ENCODE measurements at places on chromosomes 5 and 9. TPM values are rescaled to one million over a fixed set of nuclear protein-coding genes. Genes with fewer than 3 reads are reported as not detected.

Gene HARS2
- total RNA-seq = 25.3 TPM

Gene FUBP3
- 37.9 TPM for total RNA-seq

Gene PGM5
- 6.2 TPM for total RNA-seq

Gene IFNA21
- total RNA-seq = not detected

DNA sequence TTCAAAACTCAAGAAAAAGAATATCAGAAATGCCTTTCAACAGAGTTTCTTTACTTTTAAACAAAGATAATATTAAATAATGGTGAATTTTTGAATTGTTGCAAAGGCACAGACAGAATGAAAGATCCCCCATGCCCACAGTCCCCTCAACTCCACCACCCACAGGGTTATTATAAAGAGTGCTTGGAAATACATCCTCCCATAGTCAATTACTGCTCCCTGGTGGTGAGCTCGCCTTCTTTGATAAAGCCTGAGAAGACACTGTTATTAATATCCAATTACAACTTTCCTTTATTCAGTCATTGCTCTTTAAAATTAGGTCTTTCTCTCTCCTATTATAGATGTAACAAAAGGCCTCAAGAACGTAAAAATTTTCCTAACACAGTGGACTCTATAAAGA, 490.2 kb upstream of the RORB start:
- no peak for DNase-seq

GRCh38 chr5:75509546-75509945, 1.9 kb downstream of the CERT1 start:
- no peak for DNase-seq

DNA sequence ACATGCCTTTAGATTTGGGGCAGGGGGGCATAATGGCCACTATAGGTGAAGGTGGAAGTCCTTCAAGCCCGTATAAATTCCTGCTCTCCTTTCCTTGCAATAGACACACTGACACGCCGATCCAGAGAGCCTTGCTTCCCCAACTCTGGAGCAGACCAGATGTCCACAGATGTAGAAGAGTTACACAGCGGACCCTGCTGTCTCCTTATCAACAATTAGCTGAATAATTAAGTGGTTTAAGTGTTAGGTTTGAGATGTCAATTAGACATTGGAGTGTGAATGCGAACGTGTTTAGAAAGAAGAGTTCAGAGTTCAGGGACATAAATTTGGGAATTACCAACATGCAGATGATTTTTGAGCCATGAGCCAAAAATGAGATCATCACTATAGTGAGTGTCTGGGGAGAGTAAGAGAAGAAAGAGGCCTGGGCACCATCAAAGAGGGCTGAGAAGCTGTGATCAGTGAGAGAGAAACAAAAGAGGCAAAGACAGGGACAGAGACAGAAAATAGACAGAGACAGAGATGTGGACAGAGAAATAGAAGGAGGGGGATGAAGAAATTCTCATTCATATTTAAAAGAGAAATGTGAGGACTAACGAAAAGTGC, 734.4 kb upstream of the ADAMTS16 start:
- no peak for DNase-seq

- DNase-seq = no peak
These were observed 185.2 kb downstream of the GADD45G start for GRCh38 chr9:89789922-89790510.

DNA sequence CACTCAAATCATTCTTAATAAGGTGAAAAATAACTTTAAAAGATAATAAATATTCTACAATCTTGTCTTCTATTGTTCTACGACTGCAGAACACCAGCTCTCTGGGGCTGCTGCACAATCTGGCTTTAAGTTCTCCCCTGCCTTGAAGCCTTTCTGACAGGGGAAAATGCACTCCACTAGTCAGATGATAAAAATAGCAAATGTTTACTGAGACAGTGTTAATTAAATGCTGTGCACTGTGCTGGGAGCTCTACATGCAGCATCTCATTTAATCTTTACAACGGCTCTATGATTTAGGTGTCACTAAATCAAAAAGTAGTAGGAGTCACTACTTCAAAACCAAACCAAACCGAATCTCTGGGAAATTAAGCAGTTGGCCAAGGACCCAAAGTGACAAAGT, 132.7 kb downstream of the SLIT3 start:
- DNase-seq = no peak

GRCh38 chr9:708551-709432, 132.7 kb upstream of the DMRT1 start:
- DNase-seq = no peak

DNA sequence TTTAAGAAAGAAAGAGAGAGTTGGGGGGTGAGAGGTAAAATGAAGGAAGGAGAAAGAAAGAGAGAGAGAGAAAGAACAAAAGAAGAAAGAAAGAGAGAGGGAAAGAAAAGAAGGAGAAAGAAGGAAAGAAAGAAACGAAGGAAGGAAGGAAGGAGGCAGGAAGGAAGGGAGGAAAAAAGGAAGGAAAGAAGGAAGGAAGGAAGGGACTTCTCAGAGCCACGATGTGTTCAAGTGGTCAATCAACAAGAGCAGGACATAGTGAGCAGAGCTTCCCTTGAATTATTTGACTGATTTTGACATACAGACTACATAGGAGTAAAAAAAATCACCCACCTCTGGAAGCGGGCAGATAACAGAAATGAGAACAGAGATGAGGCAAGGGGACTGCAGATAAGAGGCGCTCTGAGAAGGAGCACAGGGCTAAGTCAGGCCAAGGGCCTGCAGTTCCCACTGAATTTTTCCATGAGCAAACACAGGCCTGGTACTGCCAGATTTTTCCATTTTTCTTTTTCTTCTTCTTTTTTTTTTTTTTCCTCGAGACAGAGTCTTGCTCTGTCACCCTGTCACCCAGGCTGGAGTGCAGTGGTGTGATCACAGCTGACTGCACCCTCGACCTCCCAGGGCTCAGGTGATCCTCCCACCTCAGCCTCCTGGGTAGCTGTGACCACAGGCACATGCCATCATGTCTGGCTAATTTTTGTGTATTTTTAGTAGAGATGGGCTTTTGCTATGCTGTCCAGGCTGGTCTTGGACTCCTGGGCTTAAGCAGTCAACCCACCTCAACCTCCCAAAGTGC, 77.7 kb upstream of the IL17B start:
- DNase-seq = no peak

- no peak for DNase-seq
These were observed 9.5 kb downstream of the AQP3 start for GRCh38 chr9:33437898-33438297.

DNA sequence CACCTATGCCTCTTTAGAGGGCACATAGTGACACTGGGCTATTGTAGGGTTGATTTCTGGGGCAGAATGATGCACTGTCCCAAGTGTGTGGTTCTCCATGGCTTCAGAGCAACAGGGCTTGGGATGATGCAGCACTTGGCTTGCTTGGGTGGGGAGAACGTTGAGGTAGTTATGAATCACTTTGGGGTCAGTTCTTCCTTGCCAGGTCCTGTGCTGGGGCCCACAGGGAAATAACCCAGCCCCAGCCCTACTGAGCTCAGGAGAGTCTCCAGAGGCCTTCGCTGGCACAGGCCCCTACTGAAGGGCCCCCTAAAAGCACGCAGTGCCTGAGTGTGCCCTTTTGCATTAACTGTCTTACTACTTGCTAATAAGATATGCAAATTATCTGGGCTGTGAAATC, 24.2 kb downstream of the JADE2 start:
- DNase-seq = no peak
